ENCODE measurements at places on chromosomes 11 and 22. TPM values are rescaled to one million over a fixed set of nuclear protein-coding genes. Genes with fewer than 3 reads are reported as not detected.

Gene CARNS1
- 0.97 TPM for total RNA-seq

Gene HORMAD2
- total RNA-seq, result not detected

Gene CD6
- not detected for total RNA-seq

Gene OR6A2
- 0.76 TPM for total RNA-seq

Gene IFITM10
- total RNA-seq, result 5.5 TPM

Gene CD3G
- not detected for total RNA-seq

Gene SHANK2
- total RNA-seq, result 3.2 TPM

Gene AIP
- total RNA-seq, result 35.5 TPM

Gene BRMS1
- total RNA-seq, result 38.0 TPM

Gene AAMDC
- 20.0 TPM for total RNA-seq

Gene DCHS1
- 13.7 TPM for total RNA-seq

Gene FAM111B
- total RNA-seq, result 3.8 TPM

Gene LMO1
- total RNA-seq, result not detected

Gene OR56A1
- not detected for total RNA-seq

Gene OR51F2
- not detected for total RNA-seq

Gene HTR3B
- total RNA-seq, result not detected

Data from articular chondrocyte of knee joint (primary cell).